ENCODE measurements at places on chromosomes 7 and 10. TPM values are rescaled to one million over a fixed set of nuclear protein-coding genes. Genes with fewer than 3 reads are reported as not detected.

The MRLN gene
- total RNA-seq = not detected

The GRID1 gene
- total RNA-seq = not detected

The NPTX2 gene
- 0.14 TPM for total RNA-seq

The MCM10 gene
- total RNA-seq = 0.73 TPM

The STEAP2 gene
- total RNA-seq = not detected

The CYP2C18 gene
- not detected for total RNA-seq

The PLA2G12B gene
- total RNA-seq = not detected

The SPDYE8 gene
- not detected for total RNA-seq

The SPDYE11 gene
- total RNA-seq = not detected

The SMC3 gene
- 37.8 TPM for total RNA-seq

The OR2A1 gene
- not detected for total RNA-seq

The TMEM140 gene
- total RNA-seq = 76.9 TPM

The ZNF789 gene
- 18.6 TPM for total RNA-seq

The TEX47 gene
- not detected for total RNA-seq

The FLNC gene
- not detected for total RNA-seq

The CYP3A7 gene
- not detected for total RNA-seq

The WEE2 gene
- 0.68 TPM for total RNA-seq

- H3K27me3 ChIP-seq = no peaks in the 10 kb centered on the region
- peak within 1 kb of the TSS; percentile 93 for H3K27ac ChIP-seq
- H3K4me1 ChIP-seq = peaks cover 14% of the 10 kb centered on the region
- peak within 1 kb of the TSS; percentile 89 for H3K4me3 ChIP-seq
- DNase-seq = peak; percentile 77
Observed at GRCh38 chr10:88879534-88880281, at the start of gene STAMBPL1. Gene STAMBPL1, plus strand, starts transcription at chr10:88880245. Its CDS starts 21,464 bp downstream, at chr10:88901709.

DNA sequence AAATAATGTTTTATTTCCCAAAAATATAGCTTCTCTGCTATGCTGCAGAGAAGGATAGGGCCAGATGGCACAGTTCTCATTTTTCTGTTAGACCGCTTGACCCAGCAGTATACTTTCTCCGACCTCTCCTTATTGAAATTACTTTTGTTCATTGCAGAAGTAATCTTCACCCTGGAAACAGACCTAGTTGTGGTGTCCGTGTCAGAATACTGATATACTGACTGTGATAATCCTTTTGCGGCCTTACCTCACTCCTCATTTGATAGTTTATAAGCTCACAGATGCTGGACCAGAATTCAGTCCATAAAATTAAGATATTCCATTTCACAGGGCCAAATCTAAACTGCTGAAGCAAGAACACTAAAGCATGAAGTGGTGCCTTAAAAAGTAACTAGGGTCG is 260.6 kb upstream of the DKK1 start:
- H3K27me3 ChIP-seq = no peaks in the 10 kb centered on the region
- H3K4me1 ChIP-seq = no peaks in the 10 kb centered on the region
- no peak for DNase-seq
- no peak overlapping the region for H3K4me3 ChIP-seq
- H3K36me3 ChIP-seq = no peaks in the 10 kb centered on the region

DNA sequence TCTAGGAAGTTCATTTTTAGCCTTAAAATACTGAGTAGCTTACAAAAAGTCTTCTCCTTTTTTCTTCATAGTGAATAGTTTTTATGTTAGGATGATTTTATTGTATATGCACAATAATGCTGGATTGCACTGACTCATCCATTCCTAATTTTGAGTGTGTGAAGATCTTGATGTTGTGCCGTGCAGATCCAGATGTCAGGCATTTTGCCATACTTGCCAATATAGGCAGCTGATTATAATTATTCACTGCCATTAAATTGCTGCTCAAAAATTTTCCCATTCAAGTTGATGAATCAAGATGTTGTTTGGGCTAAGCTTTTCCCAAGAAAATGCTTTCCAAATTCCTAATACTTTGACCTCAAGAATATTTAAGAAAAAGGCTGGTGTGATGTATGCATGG is 218.3 kb downstream of the AHR start:
- H3K4me1 ChIP-seq = no peaks in the 10 kb centered on the region
- no peak overlapping the region for H3K27ac ChIP-seq
- H3K36me3 ChIP-seq = no peaks in the 10 kb centered on the region
- H3K4me3 ChIP-seq = no peak overlapping the region

DNA sequence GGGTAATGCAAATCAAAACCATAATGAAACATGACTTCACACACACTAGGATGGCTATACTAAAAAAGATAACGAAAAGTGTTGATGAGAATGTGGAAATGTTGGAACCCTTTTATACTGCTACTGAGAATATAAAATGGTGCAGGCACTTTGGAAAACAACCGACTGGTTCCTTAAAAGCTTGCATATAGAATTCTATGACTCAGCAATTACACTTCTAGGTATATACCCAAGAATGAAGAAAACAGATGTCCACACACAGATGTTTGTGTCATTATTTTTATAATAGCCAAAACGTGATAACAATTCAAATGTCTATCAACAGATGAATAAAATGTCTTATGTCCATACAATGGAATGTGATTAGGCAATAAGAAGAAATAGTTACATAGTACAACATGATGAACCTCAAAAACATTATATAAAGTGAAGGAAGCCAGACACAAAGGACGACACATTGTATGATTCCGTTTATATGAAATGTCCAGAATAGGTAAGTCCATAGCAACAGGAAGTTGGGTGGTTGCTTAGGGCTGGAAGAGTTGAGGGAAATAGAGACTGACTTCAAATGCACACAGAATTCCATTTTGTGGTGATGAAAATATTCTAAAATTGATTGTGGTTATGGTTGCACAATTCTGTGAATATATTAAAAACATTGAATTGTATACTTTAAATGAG is 148.3 kb upstream of the PHYHIPL start:
- no peaks in the 10 kb centered on the region for H3K27me3 ChIP-seq
- H3K4me1 ChIP-seq = no peaks in the 10 kb centered on the region
- no peak for DNase-seq
- H3K27ac ChIP-seq = no peak overlapping the region
- no peaks in the 10 kb centered on the region for H3K36me3 ChIP-seq
- no peak overlapping the region for H3K4me3 ChIP-seq

GRCh38 chr7:74230446-74231231 is 20.8 kb downstream of the LAT2 start:
- no peaks in the 10 kb centered on the region for H3K27me3 ChIP-seq
- peak overlapping the region; percentile 94 for H3K27ac ChIP-seq
- H3K4me1 ChIP-seq = peaks cover 62% of the 10 kb centered on the region
- no peak overlapping the region for H3K4me3 ChIP-seq

- H3K27ac ChIP-seq = no peak overlapping the region
- DNase-seq = no peak
- peaks cover 2% of the 10 kb centered on the region for H3K27me3 ChIP-seq
- no peak overlapping the region for H3K4me3 ChIP-seq
Observed at GRCh38 chr10:132965411-132966057, 23.2 kb upstream of the CFAP46 start.

DNA sequence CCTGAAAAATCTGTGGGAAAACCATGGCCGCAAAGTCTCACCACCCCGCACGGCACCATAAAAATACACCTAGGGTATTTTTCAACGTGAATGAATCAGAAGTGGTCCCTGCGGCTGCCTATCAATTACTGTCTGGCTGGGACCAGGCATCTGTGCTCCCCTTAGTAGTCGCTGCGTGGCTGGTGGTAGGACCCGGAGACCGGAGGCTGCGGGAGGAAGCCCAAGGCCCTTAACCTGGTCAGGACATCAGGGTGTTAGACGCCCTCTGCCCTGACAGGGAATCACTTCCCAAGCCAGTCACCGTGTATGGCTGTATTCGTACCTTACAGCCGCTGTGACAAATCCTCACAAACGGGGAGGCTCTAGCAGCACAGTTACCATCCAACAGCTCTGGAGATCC is 141.5 kb upstream of the PPP2R2D start:
- H3K27me3 ChIP-seq = no peaks in the 10 kb centered on the region
- no peaks in the 10 kb centered on the region for H3K36me3 ChIP-seq
- no peak overlapping the region for H3K4me3 ChIP-seq
- H3K4me1 ChIP-seq = no peaks in the 10 kb centered on the region
- H3K27ac ChIP-seq = no peak overlapping the region
- no peak for DNase-seq

DNA sequence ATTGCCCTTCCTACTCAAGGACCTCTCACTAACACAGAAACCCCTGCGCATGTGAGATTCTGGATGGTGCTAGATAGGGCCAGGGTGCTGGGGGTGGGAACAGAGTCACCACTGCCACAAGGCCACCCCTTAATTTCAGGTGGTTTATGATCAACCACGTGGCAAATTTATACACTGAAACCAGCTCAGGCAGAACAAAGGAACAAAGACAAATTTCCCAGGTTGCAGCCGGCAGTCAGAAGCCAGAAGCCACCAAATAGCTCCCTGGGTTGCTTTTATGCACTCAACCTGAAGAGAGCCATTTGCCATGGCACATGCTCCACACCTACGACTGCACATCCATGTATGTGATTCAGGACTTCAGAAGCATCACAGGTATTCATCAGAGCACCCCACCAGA is 2.5 kb downstream of the VOPP1 start:
- peaks cover 72% of the 10 kb centered on the region for H3K4me1 ChIP-seq
- peak overlapping the region; percentile 79 for H3K4me3 ChIP-seq
- H3K36me3 ChIP-seq = no peaks in the 10 kb centered on the region
- no peaks in the 10 kb centered on the region for H3K27me3 ChIP-seq

DNA sequence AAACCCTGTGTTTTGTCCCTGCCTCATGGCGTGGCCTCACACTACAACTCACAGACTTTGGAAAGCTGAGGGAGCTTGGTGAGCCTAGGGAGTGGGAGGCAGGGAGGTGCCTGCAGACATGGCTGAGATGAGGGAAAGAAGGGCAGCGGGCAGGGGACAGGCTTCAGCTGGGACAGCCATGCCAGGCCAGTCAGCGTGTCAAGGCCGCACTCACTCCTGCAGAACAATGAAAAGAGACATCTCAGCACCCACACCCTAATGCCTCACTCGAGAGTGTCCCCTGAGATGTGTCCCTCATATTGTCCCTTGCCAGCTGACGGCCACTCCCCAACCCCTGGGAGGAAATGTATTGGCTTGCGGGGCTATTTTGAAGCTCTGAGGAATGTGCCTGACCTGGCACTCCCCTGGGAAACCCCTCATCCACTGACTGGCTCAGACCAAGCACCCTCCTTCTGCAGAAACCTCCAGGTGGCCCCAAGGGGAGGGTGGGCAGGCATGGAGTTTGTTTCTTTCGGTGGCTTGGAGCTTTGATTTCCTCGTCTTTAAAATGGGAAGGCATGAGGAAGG is 31.6 kb downstream of the SH3PXD2A start:
- no peak overlapping the region for H3K4me3 ChIP-seq
- H3K4me1 ChIP-seq = no peaks in the 10 kb centered on the region
- H3K27ac ChIP-seq = no peak overlapping the region
- no peaks in the 10 kb centered on the region for H3K36me3 ChIP-seq
- H3K27me3 ChIP-seq = no peaks in the 10 kb centered on the region
- DNase-seq = no peak

GRCh38 chr10:119176166-119176565 is 2.4 kb downstream of the PRDX3 start:
- H3K4me3 ChIP-seq = no peak overlapping the region
- H3K27me3 ChIP-seq = no peaks in the 10 kb centered on the region
- H3K27ac ChIP-seq = no peak overlapping the region
- peaks cover 23% of the 10 kb centered on the region for H3K36me3 ChIP-seq
- no peak for DNase-seq

GRCh38 chr7:151128144-151128543 is 39.4 kb downstream of the GBX1 start:
- no peak overlapping the region for H3K4me3 ChIP-seq
- H3K27ac ChIP-seq = no peak overlapping the region
- no peak for DNase-seq

DNA sequence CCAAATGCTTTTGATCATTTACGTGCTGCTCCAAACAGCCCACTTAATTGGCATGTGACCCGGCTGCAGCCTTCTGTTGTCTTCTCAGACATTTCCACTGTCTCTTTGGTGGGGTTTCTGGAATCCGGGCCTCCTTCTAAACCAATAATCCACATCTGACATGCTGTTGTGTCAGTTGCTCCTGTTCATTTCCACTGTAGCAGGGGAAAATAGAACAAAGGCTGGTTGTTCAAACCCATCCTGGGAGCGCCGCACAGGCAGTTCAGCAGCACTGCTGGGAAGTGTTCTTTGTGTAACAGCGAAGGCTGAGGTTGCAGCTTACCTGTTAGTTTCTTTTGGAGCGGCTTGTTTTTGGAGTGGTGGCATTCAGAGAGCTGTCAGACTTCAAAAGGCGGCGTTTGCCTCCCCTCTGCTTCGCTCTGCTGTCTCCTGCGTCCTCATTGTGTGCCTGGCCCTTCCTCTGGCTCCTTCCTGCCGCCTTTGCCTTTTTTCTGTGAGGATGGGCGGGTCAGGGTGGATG is 149.4 kb downstream of the SNX10 start:
- no peaks in the 10 kb centered on the region for H3K36me3 ChIP-seq
- DNase-seq = no peak
- no peaks in the 10 kb centered on the region for H3K4me1 ChIP-seq
- H3K4me3 ChIP-seq = no peak overlapping the region
- H3K27me3 ChIP-seq = no peaks in the 10 kb centered on the region
- no peak overlapping the region for H3K27ac ChIP-seq

- H3K36me3 ChIP-seq = no peaks in the 10 kb centered on the region
- no peak for DNase-seq
- H3K27ac ChIP-seq = no peak overlapping the region
- H3K4me3 ChIP-seq = no peak overlapping the region
Observed at GRCh38 chr7:85685901-85686300, 499.0 kb upstream of the SEMA3D start.

GRCh38 chr10:72336259-72337038 is 18.3 kb downstream of the DNAJB12 start:
- DNase-seq = no peak
- peak overlapping the region; percentile 95 for H3K27ac ChIP-seq
- peaks cover 72% of the 10 kb centered on the region for H3K4me1 ChIP-seq
- H3K27me3 ChIP-seq = no peaks in the 10 kb centered on the region
- peaks cover 20% of the 10 kb centered on the region for H3K36me3 ChIP-seq

DNA sequence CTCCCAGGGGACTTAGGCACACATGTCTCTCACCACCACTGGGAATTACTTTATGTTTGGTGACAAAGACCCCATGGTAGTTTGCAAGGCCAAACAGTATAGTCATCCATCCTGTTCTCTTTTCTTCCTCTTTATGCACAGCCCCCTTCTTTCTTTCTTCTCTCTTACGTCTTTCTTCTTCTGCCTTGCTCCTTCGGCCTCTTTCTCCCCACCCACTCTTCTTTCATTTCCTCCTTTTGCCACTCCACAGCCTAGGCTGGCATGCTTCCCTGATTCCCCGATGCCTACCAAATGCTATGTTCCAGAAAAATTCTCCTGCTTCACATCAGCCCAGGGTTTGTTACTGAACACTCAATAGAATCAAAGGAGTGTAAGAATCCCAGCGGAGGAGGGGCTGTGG is 62.4 kb upstream of the MKLN1 start:
- no peak for DNase-seq
- no peaks in the 10 kb centered on the region for H3K27me3 ChIP-seq
- H3K27ac ChIP-seq = no peak overlapping the region
- H3K36me3 ChIP-seq = no peaks in the 10 kb centered on the region

DNA sequence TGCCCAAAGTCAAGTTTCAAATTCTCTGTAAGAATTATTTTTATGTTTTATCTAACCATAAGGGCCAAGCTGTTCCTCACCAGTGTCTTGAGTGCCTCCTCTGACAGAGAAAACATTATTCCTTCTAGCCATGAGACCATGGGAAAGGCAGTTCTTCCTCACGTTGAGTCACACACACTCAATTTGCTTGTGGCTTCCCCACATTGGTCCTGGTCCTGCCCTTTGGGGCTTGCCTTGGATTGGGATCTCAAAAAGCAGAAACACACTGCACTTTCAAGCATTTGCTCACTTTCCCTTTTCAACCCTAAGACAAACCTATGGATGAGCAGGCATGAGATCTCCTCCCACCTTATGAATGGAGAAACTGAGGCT is 248.3 kb upstream of the IGFBP3 start:
- no peak overlapping the region for H3K4me3 ChIP-seq
- H3K27me3 ChIP-seq = no peaks in the 10 kb centered on the region
- no peaks in the 10 kb centered on the region for H3K4me1 ChIP-seq
- no peaks in the 10 kb centered on the region for H3K36me3 ChIP-seq
